ENCODE measurements at places on chromosomes 16 and 17.
A peak's percentile ranks its signal among the peaks of the same experiment; 100 is the strongest.

- no peak for DNase-seq
Observed at GRCh38 chr16:8975039-8975438, 11.3 kb upstream of the USP7 start.

DNA sequence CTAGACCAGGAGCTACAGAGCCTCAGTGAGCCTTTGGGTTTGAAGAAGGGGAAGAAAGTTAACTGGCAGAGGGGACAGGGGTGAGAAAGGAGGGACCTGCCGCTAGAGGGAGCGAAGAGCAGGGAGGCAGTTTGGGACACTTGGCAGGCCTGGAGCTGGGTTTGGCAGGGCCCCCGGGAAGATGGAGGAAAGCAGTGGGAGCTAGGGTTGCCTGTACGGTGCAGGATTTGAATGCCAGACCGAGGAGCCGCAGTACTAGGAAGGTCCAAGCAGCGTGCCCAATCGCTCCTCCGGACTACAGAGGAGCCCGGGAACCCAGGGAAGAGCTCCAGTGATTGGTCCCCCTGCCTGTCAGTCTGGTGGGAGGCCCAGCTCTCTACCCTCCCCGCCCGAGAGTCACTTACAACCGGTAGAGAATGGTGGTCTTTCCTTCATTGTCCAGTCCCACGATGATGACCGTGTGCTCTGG is 1.3 kb downstream of the ARL5C start:
- DNase-seq = peak; percentile 72

DNA sequence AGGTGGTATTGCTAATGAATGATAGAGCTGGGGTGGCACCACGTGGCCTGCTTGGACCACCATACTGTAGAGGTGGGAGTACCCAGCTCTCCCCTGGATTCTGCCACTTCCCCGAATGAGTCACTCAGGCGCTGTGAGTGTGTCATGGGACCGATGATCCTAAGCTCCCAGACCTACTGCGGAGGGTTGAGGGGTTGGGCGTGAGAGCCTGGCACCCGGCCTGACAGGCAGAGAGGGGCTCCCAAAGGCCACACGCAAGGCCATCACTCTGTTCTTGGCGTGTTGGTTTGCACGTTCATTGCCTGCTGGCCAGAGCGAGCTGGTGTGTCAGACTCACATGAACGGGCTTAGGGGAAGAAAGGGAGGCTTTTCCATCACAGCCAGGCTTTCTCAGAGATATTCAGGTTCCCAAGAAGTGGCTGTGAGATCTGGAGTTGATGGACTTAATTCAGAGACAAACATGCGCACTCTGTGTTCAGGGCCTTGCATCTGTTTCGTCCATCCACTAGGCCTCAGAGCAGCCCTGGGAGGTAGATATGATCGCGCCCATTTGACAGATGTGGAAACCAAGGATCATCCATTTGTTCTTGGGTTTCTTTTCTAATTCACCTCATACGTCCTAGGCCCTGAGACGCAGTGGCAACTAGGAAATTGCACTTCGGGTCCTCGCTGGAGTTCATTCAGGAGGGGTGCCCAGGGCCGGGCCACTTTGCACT is 41.4 kb downstream of the CMIP start:
- no peak for DNase-seq

DNA sequence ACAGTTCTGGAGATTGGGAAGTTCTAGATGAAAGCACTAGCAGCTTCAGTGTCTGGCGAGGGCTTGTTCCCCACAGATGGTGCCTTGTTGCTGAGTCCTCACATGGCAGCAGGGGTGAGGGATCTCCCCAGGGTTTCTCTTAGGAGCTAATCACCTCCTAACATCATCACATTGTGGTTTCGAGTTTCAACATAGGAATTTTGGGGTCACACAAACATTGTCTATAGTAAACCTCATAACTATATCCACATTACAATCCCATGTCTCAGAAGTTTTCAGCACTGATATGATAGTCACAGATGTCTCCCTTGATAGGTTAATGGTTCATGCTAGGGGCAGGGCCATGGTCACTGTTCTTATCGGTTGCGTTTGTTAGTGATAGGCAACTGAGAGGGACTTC is 13.8 kb downstream of the CLUAP1 start:
- DNase-seq = no peak

DNA sequence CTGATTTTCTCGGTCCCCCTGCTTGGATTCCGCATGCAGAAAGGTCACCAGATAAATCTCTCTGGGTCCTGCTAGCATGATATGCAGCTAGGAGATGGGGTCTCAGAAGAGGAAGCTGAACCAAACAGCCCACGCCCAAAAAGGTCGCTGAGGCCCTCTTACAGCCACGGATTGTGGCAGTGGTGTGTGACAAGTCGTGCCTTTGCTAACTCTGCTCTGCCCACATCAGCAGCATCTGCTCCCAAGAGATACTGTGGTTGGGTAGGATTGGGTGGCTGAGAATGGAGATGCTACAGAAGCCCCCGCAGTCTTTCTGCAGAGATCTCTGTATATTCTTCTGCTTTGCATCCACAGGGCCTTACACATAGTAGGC is 15.2 kb upstream of the SKAP1 start:
- no peak for DNase-seq

- DNase-seq = no peak
Observed at GRCh38 chr17:29588562-29589411, 661 bp downstream of the GIT1 start.

DNA sequence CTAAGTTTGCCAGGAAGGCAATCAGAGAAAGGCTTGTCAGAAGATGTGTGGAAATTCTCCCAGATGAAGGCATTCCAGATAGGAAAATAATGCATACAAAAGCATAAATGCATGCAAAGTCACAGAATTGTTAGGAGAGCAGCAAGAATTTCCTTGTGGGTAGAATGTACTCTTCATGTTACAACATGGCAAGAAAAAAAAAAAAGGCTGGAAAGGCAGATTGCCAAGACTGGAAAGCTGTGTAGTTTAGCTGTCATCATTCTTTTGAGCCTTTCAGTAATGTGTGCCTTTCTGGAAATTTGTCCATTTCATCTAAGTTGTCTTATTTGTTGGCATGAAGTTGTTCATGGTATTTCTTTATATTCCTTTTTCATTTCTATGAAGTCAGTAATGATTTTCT is 71.0 kb upstream of the EFCAB3 start:
- DNase-seq = no peak

Measured in stimulated activated CD4-positive, alpha-beta T cell treated with anti-CD3 and anti-CD28 coated beads, Interleukin-15, amount 100 ng/mL, for 48 hours (primary cell).